Activated CD4-positive, alpha-beta T cell treated with anti-CD3 and anti-CD28 coated beads for 36 hours (primary cell): ENCODE measurements at places on chromosomes 12 and 14. TPM values are rescaled to one million over a fixed set of nuclear protein-coding genes. Genes with fewer than 3 reads are reported as not detected.
A peak's percentile ranks its signal among the peaks of the same experiment; 100 is the strongest.

Gene NPFF
- total RNA-seq, result not detected

Gene GALNT6
- 12.0 TPM for total RNA-seq

Gene SLC7A8
- 0.89 TPM for total RNA-seq

Gene LETMD1
- 69.6 TPM for total RNA-seq

Gene GZMB
- total RNA-seq, result 2,147 TPM

- no peaks in the 10 kb centered on the region for H3K4me1 ChIP-seq
- H3K27ac ChIP-seq, result no peak overlapping the region
- peaks cover 3% of the 10 kb centered on the region for H3K36me3 ChIP-seq
- H3K27me3 ChIP-seq, result peaks cover 16% of the 10 kb centered on the region
- no peak for DNase-seq
- H3K4me3 ChIP-seq, result no peak overlapping the region
These were observed 41.6 kb downstream of the JAG2 start for GRCh38 chr14:105126981-105127329.

DNA sequence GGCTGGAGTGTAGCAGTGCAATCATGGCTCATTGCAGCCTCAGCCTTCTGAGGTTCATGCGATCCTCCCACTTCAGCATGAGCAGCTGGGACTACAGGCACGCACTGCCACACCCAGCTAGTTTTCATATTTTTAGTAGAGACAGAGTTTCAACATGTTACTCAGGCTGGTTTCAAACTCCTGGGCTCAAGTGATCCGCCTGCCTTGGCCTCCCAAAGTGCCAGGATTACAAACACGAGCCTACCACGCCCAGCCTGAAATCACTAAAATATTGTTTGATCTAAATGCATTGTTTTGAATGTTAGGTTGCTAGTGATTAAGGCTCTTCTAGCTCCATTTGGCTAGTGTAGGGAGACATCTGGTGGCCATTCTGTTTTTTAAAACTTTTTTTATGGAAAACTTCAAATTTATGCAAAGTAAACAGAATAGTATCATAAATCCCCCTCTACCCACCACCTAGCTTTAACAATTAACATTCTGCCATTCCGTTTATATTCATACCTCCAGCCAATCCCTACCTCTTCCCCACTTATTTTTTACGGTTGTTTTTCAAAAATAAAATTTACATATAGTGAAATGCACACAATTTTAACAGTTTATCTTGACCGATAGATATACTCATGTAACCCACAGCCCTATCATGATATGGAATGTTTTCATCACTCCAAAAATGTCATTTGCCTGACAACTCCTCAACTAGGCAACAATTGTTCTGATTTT is 37.8 kb downstream of the MYO1H start:
- no peaks in the 10 kb centered on the region for H3K36me3 ChIP-seq
- no peaks in the 10 kb centered on the region for H3K4me1 ChIP-seq
- peaks cover 29% of the 10 kb centered on the region for H3K27me3 ChIP-seq
- H3K27ac ChIP-seq, result no peak overlapping the region
- peak; percentile 9 for DNase-seq

DNA sequence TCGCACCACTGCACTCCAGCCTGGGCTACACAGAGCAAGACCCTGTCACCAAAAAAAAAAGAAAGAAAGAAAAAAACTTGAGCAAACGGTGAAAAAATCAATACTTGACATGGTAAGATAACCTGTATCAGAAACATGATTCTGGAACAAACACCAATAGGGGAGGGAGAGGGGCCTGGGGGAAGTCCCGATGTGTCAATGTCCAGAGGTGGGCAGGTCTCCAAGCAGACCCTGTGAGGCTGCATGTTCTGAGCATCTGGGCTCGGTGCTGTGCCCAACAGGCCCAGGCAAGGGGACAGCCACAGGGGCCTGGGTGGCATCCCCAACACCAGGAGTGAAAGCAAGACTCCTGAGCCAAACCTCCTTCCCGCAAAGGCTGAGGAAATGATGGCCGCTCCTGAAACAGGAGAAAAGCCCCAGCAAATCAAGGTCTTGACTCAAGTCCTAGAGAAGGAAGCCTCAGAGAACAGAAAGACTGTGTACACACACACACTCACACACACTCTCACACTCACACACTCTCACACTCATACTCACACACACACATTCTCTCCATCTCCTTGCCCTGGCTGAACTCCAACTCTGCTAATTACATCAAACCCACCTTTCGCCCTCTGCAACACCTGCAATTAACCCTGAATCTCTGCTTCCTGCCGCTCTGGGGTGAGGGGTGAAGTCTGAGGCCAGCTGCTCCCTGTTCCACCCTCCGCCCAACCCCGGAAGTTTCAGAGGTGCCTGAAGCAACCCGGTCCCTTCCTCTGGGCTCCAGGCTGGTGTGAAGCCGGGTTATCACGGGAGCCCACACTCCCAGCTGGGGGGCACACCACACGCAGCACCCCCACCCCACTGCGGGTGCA is 20.4 kb downstream of the CCDC88C start:
- peaks cover 94% of the 10 kb centered on the region for H3K4me1 ChIP-seq
- peak overlapping the region; percentile 94 for H3K27ac ChIP-seq
- H3K36me3 ChIP-seq, result peaks cover 30% of the 10 kb centered on the region
- peak; percentile 83 for DNase-seq
- H3K27me3 ChIP-seq, result no peaks in the 10 kb centered on the region

DNA sequence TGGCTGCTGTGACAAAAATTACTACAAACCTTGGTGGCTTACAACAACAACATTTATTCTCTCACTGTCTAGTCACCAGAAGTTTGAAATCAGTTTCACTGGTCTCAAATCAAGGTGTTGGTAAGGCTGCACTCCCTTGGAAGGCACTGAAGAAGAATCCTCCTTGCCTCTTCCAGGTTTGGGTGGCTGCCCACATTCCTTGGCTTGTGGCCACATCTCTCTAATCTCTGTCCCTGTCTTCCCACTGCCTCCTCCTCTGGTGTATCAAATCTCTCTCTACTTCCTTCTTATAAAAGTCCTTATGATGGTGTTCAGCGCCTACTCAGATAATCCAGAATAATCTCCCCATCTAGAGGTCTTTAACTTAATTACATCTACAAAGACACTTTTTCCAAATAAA is 31.0 kb downstream of the PLCZ1 start:
- H3K27ac ChIP-seq, result no peak overlapping the region
- no peaks in the 10 kb centered on the region for H3K36me3 ChIP-seq
- H3K27me3 ChIP-seq, result no peaks in the 10 kb centered on the region
- no peaks in the 10 kb centered on the region for H3K4me1 ChIP-seq
- H3K4me3 ChIP-seq, result no peak overlapping the region

DNA sequence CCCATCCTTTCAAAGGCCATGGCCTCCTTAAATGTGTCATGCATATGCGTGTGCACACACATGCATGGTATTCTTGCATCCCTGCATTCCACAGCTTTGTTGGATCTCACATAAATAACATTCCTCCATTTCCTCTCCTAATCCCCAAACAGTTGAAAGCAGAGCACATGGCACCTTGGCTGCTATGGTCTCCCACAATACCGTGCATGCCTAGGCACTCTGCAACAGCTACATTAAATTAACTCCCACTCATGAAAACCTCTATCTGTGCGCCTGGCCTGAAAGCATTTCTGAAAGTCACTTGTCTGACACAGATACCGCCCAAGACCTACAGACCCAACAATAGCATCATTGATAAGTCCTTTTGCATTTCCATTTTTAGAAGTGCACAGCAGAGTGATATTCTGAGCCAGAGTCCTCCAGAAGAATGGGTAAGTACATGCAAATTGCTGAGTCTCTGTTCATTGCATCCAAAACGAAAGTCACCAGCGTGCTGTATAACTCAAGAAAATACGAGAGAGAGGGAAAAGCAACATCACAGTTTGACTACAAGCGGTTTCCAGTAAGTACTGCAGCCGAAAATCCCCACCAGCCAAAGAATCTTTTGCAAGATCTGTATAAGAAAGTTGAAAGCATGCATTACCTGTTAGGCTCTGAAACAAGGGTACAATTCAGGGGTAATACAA is 436 bp downstream of the ASB2 start:
- peak overlapping the region; percentile 64 for H3K4me3 ChIP-seq
- H3K27me3 ChIP-seq, result no peaks in the 10 kb centered on the region
- DNase-seq, result peak; percentile 69
- peaks cover 89% of the 10 kb centered on the region for H3K4me1 ChIP-seq
- H3K27ac ChIP-seq, result peak overlapping the region; percentile 97

DNA sequence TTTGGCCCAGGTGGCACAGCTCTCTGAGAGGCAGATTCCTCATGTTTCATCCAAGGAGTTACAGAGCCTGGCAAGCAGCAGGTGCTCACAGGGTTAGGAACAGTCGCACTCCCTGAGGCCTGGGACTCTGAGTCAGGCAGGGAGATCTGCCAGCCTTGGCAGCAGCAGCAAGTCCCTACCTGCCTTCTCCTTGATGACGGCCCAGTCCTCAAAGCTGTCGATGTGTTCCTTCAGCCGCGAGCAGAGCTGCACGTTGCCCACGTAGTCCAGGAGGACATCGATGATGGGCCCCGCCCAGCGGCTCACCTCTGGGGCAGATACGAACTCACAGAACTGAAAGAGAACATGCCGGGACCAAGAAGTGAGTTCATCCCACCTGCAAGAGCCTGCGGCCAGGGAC is 10.4 kb downstream of the FAM181A start:
- peaks cover 14% of the 10 kb centered on the region for H3K4me1 ChIP-seq
- peaks cover 14% of the 10 kb centered on the region for H3K27me3 ChIP-seq

- no peaks in the 10 kb centered on the region for H3K36me3 ChIP-seq
- H3K27me3 ChIP-seq, result no peaks in the 10 kb centered on the region
- no peak overlapping the region for H3K4me3 ChIP-seq
- DNase-seq, result no peak
These were observed 204.6 kb downstream of the BTG1 start for GRCh38 chr12:91940826-91941570.

- H3K4me3 ChIP-seq, result no peak overlapping the region
- peaks cover 40% of the 10 kb centered on the region for H3K4me1 ChIP-seq
- H3K36me3 ChIP-seq, result peaks cover 49% of the 10 kb centered on the region
- no peak overlapping the region for H3K27ac ChIP-seq
- DNase-seq, result no peak
These were observed 92.3 kb downstream of the FOXN3 start for GRCh38 chr14:89324501-89325298.

- H3K4me1 ChIP-seq, result no peaks in the 10 kb centered on the region
- DNase-seq, result no peak
- H3K27me3 ChIP-seq, result no peaks in the 10 kb centered on the region
- no peak overlapping the region for H3K4me3 ChIP-seq
- H3K36me3 ChIP-seq, result no peaks in the 10 kb centered on the region
- H3K27ac ChIP-seq, result no peak overlapping the region
These were observed 545.6 kb downstream of the SNAPC1 start for GRCh38 chr14:62307844-62308243.

DNA sequence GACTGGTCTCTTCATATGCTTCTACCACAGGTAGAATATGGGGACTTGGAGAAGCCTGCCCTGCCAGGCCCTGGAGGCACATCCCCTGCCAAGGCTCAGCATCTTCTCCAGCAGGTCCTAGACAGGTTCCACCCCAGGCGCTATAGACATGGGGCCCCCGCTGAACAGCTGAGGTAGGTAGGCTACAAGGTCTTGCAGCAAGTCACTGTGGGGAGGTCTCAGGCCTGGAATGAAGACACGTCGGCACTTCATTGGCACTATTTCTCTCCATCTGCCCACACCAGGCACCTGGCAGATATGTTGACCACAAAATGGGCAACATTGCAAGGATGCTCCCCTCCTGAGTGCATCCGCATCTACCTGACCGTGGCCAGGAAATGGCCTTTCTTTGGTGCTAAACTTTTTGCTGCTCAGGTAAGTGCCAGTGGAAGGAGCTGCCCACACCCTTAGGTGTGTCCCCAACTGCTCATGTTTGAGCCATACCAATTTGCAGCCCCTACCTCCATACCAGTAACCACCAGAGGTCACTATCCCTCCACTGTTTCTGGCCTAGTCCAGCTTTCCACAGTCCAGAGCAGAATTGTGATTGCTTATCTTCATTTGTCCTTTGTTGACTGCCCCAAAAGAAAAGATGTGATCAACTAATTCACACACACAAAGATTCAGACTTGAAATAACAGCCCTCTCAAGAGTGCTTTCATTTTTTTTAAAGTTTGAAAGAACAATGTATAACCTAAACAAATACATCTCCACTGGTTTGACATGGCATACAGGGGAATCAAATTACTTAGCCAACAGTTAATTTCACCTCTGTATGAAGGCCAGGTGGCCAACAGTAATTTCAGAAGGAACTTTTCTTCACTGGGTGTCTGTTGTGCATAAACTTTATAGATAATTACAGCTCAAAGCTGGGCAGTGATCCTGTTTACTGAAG is 16.1 kb downstream of the PIGH start:
- no peak overlapping the region for H3K27ac ChIP-seq
- no peaks in the 10 kb centered on the region for H3K36me3 ChIP-seq
- no peaks in the 10 kb centered on the region for H3K27me3 ChIP-seq
- peak; percentile 43 for DNase-seq
- no peak overlapping the region for H3K4me3 ChIP-seq
- no peaks in the 10 kb centered on the region for H3K4me1 ChIP-seq

DNA sequence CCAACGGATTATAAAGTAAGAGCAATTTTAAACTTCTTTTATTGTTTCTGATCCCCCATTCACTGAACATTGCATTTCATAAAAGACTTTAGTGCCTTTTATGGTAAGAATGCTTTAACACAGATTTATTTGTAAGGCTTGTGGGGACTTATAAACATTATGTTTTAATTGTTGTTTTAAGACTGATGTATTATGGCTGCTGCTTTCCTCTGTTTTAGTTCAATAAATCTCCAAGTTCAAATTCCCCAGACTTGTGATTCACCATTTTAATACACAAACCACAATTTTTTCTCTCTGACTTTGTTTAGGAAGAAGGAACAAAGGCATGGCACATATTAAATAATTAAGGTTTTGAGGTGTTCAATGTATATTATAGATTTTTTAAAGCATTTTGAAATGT is 753.3 kb downstream of the SLC6A15 start:
- DNase-seq, result no peak
- H3K36me3 ChIP-seq, result no peaks in the 10 kb centered on the region
- no peaks in the 10 kb centered on the region for H3K27me3 ChIP-seq
- no peaks in the 10 kb centered on the region for H3K4me1 ChIP-seq

GRCh38 chr12:8088574-8088973 is 6.5 kb downstream of the NECAP1 start:
- H3K27ac ChIP-seq, result peak overlapping the region; percentile 90
- H3K4me3 ChIP-seq, result peak overlapping the region; percentile 59
- peak; percentile 64 for DNase-seq
- H3K27me3 ChIP-seq, result no peaks in the 10 kb centered on the region
- H3K4me1 ChIP-seq, result peaks cover 51% of the 10 kb centered on the region

DNA sequence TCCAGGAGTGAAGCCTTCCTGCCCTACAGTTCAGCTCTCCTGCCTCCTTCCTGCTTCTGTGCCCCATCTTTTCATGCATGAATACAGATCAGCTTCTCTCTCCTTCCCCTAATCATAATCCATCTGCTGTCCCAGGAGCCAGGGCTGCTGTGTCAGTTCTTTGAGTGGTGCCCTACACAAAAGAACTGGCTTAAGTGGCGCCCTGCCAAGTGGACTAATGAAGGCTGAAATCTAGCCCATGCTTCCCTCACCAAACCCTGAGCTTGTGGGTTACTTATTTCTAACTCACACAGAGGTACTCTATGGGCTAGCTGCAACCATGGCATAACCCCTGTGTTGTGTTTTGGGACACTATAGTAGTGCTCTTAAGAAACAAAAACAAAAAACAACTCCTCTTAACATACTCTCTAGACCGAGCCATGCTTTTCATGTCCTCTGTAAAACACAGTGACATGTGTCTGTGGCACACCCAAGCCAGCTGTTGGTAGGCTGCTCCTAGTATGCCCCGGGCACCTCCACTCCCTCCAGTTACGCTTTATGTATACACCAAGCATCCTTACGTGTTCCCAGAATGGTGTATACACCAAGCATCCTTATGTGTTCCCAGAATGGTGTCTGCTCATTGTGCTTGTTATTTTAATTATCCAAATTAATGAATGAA is 19.3 kb upstream of the ETV6 start:
- no peak overlapping the region for H3K27ac ChIP-seq
- H3K4me1 ChIP-seq, result no peaks in the 10 kb centered on the region
- DNase-seq, result no peak
